ENCODE measurements at places on chromosomes 1 and 21.

GRCh38 chr21:41067709-41068108, 100.3 kb upstream of the BACE2 start:
- DNase-seq = no peak

DNA sequence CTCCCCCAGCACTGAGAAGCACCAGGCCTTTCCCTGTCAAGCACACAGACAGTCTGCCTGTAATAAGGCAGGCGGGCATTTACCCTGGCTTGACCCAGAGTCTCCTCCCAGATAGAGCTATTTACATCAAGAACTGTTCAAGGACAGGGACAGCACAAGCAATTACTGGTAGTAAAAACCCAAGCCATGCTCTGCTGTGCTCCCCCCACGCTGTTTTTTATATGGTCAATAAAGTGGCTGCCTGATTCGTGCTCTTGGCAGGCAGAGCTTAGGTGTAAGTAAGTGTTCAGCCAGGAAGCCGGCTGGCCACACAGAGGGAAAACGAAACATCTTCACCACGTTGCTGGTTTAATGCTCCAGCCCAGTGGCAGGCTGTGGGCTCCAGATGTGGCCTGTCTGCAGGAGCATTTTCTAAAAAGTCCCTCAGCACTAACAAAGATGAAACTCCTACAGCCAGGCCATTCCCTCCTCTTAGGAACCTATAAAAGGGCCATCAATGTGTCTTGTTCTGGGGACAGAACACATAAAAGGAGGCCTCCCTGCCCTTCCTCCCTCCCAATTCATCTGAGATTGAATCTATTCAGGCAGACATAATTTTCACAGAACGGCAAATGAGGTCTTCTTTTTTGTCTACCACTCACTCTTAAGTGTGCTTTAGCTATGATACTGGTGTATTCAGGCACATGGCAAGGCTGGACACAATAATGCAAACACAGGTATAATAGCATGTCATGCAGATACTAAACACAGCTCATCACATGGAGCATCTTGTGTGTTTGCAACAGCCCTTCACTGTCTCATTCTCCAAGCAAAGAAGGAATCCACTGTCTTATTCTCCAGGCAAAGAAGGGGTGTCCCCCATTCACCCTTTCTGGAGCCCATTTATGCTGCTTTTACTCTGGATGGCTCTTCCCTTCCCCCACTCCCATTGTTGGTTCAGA, 378.9 kb downstream of the HHAT start:
- no peak for DNase-seq

- DNase-seq = no peak
Observed at GRCh38 chr1:29809446-29810120, 573.3 kb downstream of the PTPRU start.

DNA sequence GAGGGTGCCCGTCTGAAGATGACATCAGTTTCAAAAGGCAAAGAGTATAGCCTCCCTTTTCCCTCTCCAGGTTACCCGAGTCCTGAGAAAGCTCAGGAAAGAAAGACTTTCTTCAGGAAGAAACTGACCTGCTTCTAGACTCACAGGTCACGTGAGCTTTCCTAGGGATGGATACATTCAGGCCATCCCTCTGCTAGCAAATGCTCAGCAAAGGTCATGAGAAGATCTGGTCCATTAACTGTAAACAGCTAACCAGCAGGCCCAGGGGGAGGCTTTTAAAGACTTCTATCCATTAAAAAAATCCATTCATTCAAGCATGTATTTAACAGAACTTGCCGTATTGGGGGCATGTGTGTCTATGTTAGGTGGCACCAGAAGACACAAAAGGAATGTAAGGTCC, 605.5 kb downstream of the KIF26B start:
- no peak for DNase-seq

GRCh38 chr1:205449750-205450443, 5.9 kb downstream of the BLACAT1 start:
- no peak for DNase-seq

GRCh38 chr21:32132881-32133280, 146.0 kb downstream of the MIS18A start:
- no peak for DNase-seq

- DNase-seq = no peak
Observed at GRCh38 chr1:107362468-107363140, 221.8 kb downstream of the NTNG1 start.

GRCh38 chr1:43554444-43554992, 23.8 kb downstream of the PTPRF start:
- DNase-seq = peak; percentile 59

DNA sequence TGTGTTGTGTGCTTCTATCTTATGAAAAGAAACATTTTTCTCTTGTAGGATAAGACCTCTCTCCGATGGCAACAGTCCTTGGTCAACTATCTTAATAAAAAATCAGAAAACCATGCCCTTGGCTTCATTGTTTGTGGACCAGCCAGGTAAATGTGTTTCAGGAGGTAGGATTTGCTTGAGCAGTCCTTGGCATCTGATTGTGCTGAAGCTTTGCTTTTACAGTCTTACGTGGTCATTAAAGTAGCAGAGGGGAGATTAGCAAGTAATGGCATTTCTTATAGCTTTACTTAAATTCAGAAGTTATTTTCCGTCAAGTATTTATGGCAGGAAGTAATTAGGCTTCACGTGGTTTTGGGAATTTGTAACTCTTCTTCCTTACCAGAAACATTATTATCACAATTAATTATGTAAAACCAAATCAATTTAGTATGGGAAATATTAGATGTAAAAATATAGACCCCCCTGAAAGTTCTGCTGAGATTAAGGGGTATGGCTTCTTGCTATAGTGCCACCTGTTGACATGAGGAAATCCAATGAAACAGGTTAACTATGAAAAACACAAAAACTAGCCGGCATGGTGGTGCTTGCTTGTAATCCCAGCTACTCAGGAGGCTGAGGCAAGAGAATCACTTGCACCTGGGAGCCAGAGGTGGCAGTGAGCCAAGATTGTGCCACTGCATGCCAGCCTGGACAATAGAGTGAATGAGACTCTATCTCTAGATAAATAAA, 49.0 kb downstream of the MAP3K21 start:
- DNase-seq = no peak

DNA sequence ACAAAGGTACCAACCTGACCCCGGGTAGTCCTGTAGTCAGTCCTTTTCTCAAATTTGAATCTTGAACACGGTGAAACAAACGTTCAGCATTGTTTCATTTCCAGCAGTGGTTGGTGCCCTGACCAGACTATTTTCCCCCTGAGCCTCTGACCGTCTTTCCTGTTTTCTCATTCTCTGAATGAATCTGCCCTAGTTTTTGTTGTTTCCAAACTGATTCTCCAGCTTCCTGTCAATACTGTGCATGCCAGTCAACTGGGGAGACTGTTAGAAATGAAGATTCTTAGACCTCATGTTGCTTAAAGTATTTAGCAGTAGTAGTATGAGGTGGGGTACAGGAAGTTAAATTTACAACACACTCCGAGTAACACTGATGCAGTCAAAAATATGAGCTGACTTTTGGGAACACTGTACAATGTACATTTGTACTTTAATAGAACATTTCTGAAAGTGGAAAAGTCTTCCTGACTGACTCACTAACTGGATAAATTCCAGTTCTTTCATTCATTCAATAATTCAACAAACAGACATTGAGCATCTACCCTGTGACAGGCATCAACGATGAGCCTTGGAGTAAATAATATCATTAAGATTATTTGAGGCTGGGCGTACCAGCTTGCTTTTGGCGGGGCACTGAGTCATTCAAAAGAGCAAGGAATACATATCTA, 26.0 kb upstream of the ZRANB2 start:
- no peak for DNase-seq

DNA sequence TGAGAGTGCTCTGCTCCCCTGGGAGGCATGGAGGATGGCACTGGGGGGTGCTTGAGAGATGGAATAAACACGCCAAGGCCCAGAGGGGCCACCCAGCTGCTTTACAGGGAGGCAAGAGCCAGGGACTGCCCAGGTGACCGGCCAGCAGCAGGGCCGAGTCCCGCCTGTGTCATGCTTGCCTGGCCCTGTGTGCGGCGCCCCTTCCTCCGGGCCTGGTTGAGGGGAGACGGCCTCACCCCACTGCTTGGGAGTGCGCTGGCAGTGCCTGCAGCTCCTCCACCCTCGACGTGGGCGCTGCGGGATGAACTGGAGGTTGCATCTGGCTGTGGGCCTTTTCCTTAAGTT, 33.1 kb upstream of the COL6A2 start:
- DNase-seq = no peak

DNA sequence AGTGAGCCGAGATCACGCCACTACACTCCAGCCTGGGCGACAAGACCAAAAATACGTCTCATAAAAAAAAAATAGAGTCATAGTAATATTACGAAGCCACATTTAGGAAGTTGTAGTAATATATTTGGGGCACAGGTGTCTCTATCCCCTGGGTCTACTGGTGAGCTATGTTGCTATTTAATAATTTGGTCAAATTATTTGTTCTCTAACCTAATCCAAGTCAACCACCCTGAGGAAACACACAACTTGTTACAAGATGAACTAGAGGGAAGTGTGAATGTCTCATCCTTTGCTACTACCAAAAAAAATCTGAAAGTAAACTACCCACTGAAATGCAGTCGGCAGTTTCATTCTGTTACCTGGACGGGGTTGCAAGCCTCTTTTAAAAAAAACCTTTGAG, 35.3 kb downstream of the RGS8 start:
- no peak for DNase-seq

GRCh38 chr1:164613176-164613575, 54.2 kb downstream of the PBX1 start:
- no peak for DNase-seq

GRCh38 chr1:66585002-66585401, 51.0 kb downstream of the SGIP1 start:
- no peak for DNase-seq

Measured in fibroblast of gingiva (primary cell).